Brain pericyte (primary cell): ENCODE measurements at places on chromosomes 7 and 10.

GRCh38 chr10:22455068-22455857 is 110.0 kb downstream of the SPAG6 start:
- no peak for DNase-seq

- no peak for DNase-seq
Measured at GRCh38 chr10:71844084-71844483, 7.0 kb downstream of the PSAP start.

- no peak for DNase-seq
Measured at GRCh38 chr7:37642028-37642540, 41.5 kb upstream of the GPR141 start.

DNA sequence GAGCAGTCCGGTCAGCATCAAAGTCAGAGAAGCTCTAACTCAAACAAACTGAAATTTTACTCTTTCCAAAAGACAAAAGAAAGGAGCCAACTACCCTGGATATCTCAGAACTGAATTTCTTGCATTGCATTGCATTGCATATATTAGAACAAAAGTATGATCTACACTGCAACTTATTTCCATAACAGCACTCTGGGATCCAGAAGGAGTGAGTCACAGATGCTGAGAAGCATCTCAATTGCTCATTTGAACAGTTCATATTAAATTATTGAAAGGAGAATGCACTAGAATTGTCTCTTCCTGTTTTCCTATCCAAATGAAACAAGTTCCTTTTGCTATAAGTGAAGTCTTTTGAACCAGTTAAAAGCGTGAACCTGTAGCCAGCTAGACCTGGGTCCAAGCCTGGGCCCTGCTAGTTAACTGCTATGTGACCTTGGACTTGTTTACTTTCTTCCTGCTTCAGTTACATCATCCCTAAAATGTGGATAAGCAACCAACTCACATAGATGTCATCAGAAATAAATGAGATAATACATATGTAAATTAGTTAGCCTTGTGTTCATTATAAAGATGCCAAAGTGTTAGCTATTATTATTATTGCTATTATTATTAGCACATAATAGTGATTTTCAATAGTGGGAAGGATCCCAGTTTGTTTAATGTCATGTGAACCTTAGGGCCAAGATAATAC is 184.1 kb downstream of the CREB5 start:
- DNase-seq = no peak

DNA sequence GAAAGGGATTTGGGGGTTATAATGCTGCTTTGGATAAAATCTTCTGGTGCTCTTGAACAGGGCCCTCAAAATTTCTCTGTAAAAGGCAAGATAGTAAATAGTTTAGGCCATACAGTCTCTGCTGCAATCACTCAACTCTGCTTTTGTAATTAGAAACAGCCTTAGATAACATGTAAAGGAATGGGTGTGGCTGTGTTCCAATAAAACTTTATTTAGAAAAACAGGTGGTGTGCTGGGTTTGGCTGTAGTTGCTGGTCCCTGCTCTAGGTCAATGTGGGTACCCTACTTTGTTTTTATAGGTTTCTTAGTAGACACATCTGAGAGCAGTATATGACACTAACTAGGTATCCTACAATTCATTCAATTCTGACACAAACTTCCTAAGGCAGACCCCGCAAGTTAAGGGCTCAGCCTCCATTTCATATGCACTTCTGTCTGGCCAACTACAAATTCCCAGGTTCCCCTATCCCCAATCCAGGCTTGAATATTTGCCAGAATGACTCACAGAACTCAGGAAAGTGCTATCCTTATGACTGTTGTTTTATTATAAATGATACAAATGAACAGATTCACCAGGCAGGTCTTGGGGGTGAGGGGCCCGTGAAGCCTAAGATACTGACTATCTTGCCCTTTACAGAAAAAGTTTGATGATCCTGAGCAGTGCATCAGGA is 349.9 kb downstream of the RPS24 start:
- DNase-seq = no peak

DNA sequence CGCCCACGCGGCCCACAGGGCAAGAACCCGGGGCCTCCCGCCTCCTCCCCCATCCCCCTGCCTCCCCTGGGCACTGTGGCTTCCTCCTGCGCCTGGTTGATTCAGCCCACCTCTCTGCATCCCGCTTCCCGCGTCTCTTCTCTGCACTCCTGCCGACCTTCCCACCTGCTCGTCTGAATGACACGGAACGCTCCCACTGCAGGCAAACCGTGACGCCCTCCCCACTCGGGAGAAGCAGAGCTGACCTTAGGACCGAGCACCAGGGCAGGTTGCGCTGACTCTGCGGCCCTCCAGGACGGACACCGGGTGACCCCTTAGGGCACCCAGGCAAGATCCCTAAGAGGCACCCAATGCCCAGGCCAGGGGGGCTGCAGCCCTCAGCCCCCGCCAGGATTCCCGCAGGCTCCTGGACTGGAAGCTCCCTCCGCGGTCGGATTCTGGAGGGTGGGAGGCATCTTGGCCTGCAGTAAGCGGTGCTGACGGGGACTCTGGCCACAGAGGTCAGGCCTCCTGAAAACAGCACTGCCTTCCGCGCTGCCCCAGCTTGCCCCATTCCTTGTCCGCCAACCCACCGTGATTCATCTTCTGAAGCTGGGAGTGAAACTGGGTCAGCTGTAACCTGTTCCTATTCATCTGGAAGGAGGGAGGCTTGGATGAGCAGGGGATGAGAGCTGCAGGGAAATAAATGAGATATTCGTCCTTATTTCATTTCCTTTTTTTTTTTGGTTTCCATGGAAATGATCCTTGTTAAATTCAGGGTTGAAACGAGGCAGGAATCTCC is 990 bp downstream of the CALML3 start:
- DNase-seq = no peak

- DNase-seq = no peak
Measured at GRCh38 chr10:49747303-49747646, 14.8 kb downstream of the OGDHL start.

DNA sequence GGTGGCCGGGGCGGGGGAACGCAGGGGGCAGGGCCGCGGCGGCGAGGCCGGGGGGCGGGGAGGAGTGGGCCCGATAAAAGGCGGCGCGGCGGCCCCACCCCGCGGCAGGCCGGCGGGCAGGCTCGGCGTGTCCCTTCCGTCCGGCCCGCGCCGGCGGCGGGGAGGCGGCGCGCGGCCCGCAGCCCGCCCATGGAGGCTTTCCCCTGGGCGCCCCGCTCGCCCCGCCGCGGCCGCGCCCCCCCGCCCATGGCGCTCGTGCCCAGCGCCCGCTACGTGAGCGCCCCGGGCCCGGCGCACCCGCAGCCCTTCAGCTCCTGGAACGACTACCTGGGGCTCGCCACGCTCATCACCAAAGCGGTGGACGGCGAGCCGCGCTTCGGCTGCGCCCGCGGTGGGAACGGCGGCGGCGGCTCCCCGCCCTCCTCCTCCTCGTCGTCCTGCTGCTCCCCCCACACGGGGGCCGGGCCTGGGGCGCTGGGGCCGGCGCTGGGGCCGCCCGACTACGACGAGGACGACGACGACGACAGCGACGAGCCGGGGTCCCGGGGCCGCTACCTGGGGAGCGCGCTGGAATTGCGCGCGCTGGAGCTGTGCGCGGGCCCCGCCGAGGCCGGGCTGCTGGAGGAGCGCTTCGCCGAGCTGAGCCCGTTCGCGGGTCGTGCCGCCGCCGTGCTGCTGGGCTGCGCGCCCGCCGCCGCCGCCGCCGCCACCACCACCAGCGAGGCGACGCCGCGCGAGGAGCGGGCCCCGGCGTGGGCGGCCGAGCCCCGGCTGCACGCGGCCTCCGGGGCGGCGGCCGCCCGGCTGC is at the start of gene NANOS1:
TSS of gene NANOS1 (plus strand) at position 102 of the 808 bp plus-strand sequence. CDS start at position 190, 88 bp downstream.
- DNase-seq = no peak

DNA sequence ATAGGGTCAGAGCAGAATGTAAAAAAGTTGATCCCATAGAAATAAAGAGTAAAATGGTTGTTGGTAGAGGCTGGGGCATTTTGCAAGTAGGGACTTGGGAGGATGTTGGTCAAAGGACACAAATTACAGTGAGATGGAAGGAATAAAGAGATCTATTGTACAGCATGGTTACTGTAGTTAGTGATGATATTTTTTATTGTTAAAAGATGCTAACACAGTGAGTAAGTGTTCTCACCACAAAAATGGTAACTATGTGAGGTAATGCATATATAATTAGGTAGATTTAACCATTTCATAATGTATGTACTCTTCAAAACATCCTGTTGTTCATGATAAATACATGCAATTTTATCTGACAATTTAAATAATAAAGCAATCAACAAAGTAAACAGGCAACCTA is 280.7 kb upstream of the MAGI2 start:
- no peak for DNase-seq

- no peak for DNase-seq
Measured at GRCh38 chr10:103451831-103452505, at the start of gene CALHM2. TSS of gene CALHM2 (minus strand) at chr10:103452370. CDS start at chr10:103449941, 2,429 bp downstream.

GRCh38 chr7:111783854-111784253 is 221.6 kb upstream of the IMMP2L start:
- no peak for DNase-seq

DNA sequence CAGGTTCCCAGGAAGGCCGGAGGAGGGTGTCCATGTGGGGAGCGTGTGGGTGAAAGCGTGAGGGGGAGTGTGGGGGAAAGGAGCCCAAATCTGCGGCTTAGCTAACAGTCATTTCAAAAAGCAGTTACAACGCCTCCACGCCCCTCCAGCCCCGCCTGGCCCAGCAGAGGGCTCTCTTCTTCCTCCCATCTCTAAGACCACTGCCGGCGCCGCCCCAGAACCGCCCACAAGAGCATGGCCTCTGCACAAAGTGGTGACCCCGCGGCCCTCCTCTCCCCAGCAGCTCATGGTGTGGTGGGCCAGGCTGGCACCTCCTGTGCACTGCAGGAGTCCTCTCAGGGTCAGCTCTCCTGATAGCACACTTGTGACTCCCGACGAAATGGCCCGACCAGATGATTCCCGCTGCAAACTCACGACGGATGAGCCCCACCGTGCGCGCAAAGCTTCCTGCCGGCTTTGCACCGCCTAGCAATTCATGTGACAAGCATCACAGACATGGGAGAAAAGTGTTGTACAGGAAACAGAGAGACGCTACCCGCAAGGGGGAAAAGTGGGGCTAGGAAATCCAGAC is 12.4 kb upstream of the HUS1 start:
- DNase-seq = peak; percentile 20

DNA sequence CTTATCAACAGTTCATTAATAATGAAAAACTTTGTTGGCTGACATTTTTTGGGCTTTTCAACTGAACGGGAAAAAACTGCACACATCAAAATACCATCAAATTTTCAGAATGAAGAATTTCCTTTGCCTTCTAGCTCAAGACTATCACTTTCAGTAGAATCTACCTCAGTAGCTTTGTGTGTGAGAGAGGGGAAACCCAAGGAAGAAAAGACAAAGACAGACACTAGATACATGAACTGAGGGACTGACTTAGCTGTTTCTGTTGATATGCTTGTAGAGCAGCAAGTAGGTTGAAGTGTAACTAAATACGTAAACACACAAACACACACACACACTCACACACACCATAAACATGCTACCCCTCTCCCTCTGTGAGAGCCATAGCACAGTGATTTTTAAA is 257.1 kb downstream of the CDK14 start:
- DNase-seq = no peak

- peak; percentile 70 for DNase-seq
Measured at GRCh38 chr7:157807510-157807909, 470.7 kb downstream of the DNAJB6 start.

DNA sequence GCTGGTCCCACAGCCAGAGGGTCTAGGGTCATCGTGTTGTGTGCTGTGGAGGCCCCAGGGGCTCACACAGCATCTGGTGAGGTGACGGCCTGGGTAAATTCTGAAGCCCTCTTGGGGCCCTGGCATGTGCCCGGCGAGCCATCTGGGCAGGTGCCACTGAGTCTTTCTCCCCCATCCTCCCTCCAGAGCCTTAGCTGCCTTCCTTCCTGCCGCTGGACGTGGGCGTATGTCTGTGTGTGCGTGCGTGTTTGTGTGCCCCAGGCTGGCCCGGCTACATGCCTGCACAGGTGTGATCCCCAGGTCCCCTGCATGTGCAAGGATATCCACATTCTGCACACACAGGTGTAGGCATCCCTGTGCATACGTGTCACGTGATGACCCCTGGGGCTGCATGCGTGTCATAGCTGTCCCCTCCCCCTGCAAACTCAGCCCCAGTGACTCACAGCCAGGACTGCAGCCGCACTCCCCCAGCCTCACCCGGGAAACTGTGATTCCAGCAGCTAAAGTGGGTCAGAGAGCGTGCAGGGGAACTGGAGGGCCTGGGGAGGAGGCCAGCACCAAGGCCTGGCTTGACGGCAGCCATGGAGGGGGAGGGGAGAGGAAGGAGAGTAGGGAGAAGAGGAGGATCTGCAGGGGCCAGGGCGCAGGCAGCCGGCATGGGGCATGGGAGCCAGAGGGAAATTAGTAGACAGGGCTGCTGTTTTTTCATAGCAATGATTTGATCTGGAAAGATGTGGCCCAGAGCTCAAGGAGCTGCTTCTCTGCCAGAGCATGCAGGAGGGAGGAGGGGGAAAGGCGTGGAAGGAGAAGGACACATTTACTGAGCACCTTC is 46.4 kb downstream of the ELFN1 start:
- DNase-seq = no peak

GRCh38 chr7:77858278-77858677 is 59.7 kb downstream of the PHTF2 start:
- no peak for DNase-seq

GRCh38 chr10:68284062-68285001 is 47.5 kb upstream of the HNRNPH3 start:
- no peak for DNase-seq

GRCh38 chr10:108307250-108307924 is 1142.9 kb upstream of the SORCS1 start:
- no peak for DNase-seq

DNA sequence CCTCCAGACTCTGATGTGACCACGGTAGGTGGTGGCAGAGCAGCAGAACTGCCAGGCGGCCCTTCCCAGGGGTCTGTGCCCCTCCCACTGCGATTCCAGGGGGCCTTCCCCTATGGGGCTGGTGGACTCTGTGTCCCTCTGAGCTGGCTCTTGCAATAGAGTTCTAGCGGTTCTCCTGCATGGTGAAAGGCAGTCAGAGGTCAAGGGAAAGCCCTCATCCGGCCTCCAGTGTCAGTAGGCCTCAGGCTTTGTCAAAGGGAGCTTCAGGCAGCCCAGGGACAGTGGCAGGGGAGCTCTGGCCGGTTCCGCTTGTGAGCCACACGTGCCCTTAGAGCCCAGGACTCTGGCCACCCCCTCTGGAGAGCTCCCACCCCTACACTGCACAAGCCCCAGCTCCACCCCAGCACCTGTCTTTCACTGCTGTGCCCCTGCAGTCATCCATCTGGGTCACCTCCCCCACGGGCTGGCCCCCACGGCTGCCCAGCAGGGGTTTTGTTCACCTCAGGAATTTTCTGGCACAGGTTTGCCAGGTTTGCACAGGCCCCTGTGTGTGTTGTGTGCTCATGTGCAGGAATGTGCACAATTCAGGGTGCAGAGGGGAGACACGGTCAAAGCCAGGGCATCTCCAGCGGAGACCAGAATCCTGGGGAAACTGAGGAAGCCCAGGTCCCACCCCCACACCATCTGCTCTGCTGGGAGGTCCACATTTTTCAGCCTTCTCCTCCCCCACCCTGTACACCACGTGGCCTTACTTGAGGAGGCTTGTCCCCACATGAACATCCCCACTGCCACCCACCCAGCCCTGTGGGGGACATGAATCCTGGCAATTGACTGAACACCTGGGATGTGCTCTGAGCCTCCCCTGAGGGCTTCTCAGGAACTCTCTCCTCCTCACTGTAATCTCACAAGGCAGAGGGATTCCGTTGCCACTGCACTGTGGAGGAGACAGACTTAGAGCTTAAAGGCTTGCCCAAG is 23.8 kb downstream of the C10orf105 start:
- no peak for DNase-seq

- no peak for DNase-seq
Measured at GRCh38 chr7:55470261-55470660, 102.0 kb downstream of the VOPP1 start.

- no peak for DNase-seq
Measured at GRCh38 chr7:6453734-6454133, 6.0 kb upstream of the DAGLB start.

- DNase-seq = no peak
Measured at GRCh38 chr10:108868881-108869280, 1054.4 kb downstream of the XPNPEP1 start.
